Activated naive CD4-positive, alpha-beta T cell treated with anti-CD3 and anti-CD28 coated beads, Interleukin-2, amount 10 ng/mL, durations not matched to agents 7 days and 5 days (primary cell): ENCODE measurements at places on chromosomes 5 and 9.

- DNase-seq = no peak
- no peaks in the 10 kb centered on the region for H3K27me3 ChIP-seq
- H3K4me3 ChIP-seq = no peak overlapping the region
- peaks cover 38% of the 10 kb centered on the region for H3K4me1 ChIP-seq
- H3K27ac ChIP-seq = no peak overlapping the region
Observed at GRCh38 chr9:19375538-19375937, 4.5 kb downstream of the RPS6 start.

- H3K27me3 ChIP-seq = no peaks in the 10 kb centered on the region
- peak; percentile 70 for DNase-seq
- no peaks in the 10 kb centered on the region for H3K36me3 ChIP-seq
- no peaks in the 10 kb centered on the region for H3K4me1 ChIP-seq
Observed at GRCh38 chr9:3441197-3441816, 84.5 kb downstream of the RFX3 start.

DNA sequence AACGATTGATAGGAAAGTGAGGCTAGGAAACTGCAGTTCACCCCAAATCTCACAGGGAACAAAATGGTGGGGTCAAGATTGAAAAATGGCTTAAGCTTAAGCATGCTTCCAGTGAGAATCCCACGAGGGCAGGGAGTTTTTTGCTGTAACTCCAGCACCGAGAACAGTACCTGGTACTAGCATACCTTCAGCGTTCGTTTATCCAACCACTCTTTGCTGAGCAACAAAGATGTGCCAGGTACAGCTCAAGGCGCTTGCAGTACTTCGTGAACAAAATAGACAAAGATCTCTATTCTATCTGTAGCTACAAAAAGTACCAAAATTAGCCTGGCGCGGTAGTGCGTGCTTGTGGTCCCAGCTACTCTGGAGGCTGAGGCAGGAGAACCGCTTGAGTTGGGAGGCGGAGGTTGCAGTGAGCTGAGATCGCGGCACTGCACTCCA, 778 bp upstream of the PPP6C start:
- peak overlapping the region; percentile 88 for H3K27ac ChIP-seq
- H3K4me3 ChIP-seq = peak overlapping the region; percentile 95
- H3K27me3 ChIP-seq = no peaks in the 10 kb centered on the region
- H3K36me3 ChIP-seq = peaks cover 7% of the 10 kb centered on the region
- peak; percentile 30 for DNase-seq

- no peaks in the 10 kb centered on the region for H3K4me1 ChIP-seq
- no peaks in the 10 kb centered on the region for H3K36me3 ChIP-seq
- no peaks in the 10 kb centered on the region for H3K27me3 ChIP-seq
- DNase-seq = no peak
Observed at GRCh38 chr5:89983216-89983615, 426.3 kb downstream of the CETN3 start.

DNA sequence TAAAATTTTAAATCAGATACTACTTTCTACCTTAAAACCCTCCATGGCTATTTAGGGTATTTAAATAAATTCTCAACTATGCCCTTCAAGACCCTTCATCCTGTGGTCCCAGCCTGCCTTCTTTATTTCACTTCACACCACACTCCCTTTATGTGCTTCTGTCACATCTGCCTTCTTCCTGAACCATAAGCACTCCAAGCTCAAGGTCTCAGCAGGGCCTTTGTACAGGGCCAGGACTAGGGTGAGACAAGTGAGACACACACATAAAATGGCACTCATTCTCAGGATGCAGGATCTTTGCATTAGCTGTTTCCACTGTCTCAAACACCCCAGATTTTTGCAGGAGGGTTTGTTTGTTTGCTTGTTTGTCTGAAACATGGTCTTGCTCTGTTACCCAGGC, 7.6 kb downstream of the ITK start:
- peaks cover 88% of the 10 kb centered on the region for H3K36me3 ChIP-seq
- H3K27ac ChIP-seq = peak overlapping the region; percentile 84
- peak; percentile 37 for DNase-seq
- peaks cover 71% of the 10 kb centered on the region for H3K4me1 ChIP-seq
- H3K27me3 ChIP-seq = no peaks in the 10 kb centered on the region

GRCh38 chr5:174155706-174156105, 110.2 kb downstream of the NSG2 start:
- no peak overlapping the region for H3K27ac ChIP-seq
- DNase-seq = no peak
- no peaks in the 10 kb centered on the region for H3K36me3 ChIP-seq

GRCh38 chr9:83355024-83355444, 183.2 kb downstream of the FRMD3 start:
- H3K4me1 ChIP-seq = no peaks in the 10 kb centered on the region
- H3K4me3 ChIP-seq = no peak overlapping the region
- H3K27me3 ChIP-seq = no peaks in the 10 kb centered on the region
- no peaks in the 10 kb centered on the region for H3K36me3 ChIP-seq
- no peak for DNase-seq

- DNase-seq = no peak
- no peaks in the 10 kb centered on the region for H3K4me1 ChIP-seq
- no peaks in the 10 kb centered on the region for H3K36me3 ChIP-seq
- no peak overlapping the region for H3K27ac ChIP-seq
Observed at GRCh38 chr5:106020894-106021293, 1649.8 kb downstream of the EFNA5 start.

GRCh38 chr9:112127281-112127680, 47.8 kb downstream of the SUSD1 start:
- DNase-seq = no peak
- peaks cover 6% of the 10 kb centered on the region for H3K4me1 ChIP-seq
- peaks cover 10% of the 10 kb centered on the region for H3K36me3 ChIP-seq
- H3K4me3 ChIP-seq = no peak overlapping the region
- H3K27me3 ChIP-seq = no peaks in the 10 kb centered on the region

DNA sequence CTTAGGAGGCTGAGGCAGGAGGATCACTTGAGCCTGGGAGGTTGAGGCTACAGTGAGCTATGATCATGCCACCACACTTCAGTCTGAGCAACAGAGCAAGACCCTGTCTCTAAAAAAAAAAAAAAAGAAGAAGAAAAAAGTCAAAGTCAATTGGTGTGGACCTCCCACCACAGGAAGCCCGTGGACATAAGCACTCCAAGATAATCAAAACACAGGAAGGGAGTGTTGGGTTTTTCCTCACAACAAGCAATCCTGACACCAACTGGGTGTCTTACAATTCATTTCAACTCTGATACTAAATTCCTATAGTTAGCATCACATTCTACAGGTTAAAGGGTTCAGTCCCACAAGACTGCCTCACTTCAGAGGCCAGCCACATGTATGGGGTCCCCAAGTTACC, 70.7 kb downstream of the PDE6A start:
- H3K36me3 ChIP-seq = no peaks in the 10 kb centered on the region
- H3K27ac ChIP-seq = no peak overlapping the region
- H3K4me3 ChIP-seq = no peak overlapping the region
- no peak for DNase-seq
- no peaks in the 10 kb centered on the region for H3K4me1 ChIP-seq

GRCh38 chr5:95909738-95910137, 51.9 kb downstream of the ELL2 start:
- no peaks in the 10 kb centered on the region for H3K27me3 ChIP-seq
- H3K27ac ChIP-seq = no peak overlapping the region
- no peak for DNase-seq
- H3K4me3 ChIP-seq = no peak overlapping the region
- H3K4me1 ChIP-seq = peaks cover 6% of the 10 kb centered on the region

DNA sequence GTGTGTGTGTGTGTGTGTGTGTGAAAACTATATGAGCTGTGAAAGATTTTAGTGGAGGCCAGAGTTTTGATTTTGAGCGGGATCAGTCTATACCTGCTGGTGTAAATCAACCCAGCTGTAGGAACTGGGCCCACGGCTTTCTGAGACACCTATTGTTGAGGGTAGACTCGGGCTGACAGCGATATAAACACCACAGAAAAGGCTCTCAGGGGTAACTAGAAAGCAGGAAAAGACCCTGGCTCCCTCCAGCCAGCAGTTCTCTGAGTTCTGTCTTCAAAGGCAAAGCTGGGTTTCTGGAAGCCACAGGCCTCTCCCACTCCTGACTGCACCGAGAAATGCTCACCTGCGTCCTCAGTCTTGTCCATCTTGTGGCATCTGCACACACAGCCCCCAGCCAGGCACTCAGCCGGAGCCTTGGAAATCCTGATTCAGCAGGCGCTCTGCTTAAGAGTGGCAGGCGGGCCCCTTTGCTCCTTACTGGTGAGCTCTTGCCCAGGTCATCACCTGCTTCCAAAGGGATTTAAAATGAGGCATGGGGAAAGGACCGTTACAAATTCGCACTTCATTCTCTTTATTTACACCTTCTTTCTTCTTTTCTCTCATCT, 223.3 kb downstream of the NDUFS4 start:
- H3K36me3 ChIP-seq = no peaks in the 10 kb centered on the region
- H3K4me3 ChIP-seq = no peak overlapping the region
- DNase-seq = no peak
- no peak overlapping the region for H3K27ac ChIP-seq
